ENCODE measurements at places on chromosomes 1 and 21. TPM values are rescaled to one million over a fixed set of nuclear protein-coding genes. Genes with fewer than 3 reads are reported as not detected.

DNA sequence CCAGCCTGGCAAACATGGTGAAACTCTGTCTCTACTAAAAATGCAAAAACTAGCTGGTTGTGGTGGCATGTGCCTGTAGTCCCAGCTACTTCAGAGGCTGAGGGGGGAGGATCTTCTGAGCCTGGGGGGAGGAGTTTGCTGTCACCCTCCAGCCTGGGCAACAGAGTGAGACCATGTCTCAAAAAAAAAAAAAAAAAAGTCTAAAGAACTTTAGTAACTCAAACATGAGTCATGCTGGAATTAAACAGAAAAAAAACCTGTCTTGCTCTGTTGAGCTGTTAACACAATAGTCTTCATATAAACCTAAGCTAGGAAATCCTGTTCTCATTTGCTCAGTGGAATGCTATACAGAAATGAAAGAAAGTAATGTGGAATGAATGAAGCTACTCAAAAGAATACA is 16.7 kb upstream of the DISP1 start:
- DNase-seq, result peak; percentile 56

DNA sequence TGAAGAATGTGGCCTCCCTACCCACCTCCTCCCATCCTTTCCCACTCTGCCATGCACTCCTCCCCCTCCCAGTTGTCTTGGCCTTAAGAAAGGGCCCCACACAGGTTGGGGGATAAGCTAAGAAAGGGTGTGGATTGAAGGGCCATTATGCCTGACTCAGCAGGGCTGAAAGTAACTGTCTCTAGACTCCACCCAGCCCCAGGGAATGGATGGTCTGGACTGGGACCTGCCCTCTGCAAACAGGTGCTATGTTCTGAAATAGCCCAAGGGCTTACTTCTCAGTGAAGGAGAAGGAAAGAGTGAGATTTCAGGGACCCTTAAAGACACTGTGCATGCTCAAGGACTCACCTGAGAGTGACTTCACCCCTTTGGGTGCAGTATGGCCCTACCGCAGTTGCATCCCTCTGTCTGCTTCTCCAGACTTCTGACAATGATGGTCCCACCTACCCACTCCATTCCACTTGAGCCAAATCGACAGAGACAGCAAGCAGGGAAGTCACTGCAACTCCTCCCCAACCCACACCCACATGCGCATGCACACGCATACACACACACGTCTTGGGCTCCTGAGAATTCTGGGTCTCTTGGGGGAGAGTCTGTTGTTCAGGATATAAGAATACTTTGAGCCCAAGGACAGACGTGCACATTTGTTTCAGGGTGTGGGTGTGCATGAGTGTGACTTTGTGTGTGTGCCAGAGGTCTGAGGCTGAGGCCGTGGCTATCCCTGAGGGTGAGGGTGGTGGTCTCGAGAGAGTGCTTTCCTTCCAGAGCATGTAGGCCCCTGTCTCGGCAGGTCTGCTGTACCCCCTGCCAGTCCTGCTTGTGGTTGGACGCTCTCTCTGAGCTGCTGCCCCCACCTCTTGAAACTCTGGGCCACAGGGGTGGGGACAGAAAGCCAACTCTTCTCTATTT is 231.9 kb downstream of the PTPRU start:
- DNase-seq, result no peak

DNA sequence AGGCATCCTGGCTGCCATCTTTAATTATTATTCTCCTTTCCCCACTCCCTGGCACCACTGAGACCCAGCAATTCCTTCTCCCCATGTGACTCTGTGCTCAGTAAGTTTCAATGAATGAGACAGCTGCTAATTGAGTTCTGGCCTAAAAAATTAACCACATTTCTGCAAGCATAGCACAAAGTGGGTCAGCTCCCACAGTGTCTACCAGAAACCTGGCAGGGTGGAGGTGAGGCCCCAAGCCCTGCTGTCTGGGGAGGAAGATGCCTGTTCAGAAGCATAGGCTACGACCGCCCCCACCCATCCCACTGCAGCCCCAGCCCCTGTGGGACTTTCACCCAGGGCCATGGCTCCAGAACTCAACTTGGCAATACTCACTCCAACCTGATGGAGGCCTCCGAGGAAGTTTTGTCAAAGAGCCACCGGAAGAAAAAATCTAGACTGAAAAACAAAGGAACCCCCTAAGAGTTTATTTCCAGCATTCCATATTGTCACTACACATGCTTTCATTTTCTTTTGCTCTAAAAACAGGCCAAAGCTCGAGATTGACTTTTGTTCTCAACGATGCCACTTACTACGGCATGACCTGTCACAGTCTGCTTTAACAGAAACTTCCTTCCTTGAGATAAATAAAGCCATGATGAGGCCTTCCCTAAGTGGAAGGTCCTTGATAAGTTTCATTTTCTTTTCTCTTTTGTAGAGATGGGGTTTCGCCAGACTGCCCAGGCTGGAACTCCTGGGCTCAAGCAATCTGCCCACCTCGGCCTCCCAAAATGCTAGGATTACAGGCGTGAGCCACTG is 26.5 kb downstream of the TMEM63A start:
- no peak for DNase-seq

TFF2 gene
- not detected for total RNA-seq

DNA sequence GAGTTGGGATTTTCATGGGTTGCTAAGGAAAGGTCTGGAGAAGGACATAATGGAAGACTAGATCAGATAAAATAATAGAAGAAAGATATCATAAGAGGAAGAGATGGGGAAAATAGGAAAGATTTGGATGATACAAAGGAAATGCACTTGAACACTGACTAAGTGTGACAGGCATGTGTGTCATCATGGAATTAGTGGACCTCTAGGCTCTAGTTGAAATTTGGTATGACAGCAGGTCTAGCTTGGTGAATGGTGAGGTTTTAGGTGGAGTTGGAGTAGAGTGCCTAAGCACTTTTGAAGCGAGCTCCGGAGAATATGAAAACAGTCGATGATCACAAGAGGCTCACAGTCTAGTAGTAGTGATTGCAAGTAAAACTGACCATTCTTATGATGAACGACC is 73.0 kb upstream of the PTGS2 start:
- DNase-seq, result no peak

- peak; percentile 73 for DNase-seq
These were observed 308.5 kb upstream of the ADAMTS5 start for GRCh38 chr21:27275294-27275927.

CA6 gene
- not detected for total RNA-seq

- no peak for DNase-seq
These were observed 48.1 kb downstream of the SPATA46 start for GRCh38 chr1:162328512-162328911.

EXO1 gene
- total RNA-seq, result 23.4 TPM

DNA sequence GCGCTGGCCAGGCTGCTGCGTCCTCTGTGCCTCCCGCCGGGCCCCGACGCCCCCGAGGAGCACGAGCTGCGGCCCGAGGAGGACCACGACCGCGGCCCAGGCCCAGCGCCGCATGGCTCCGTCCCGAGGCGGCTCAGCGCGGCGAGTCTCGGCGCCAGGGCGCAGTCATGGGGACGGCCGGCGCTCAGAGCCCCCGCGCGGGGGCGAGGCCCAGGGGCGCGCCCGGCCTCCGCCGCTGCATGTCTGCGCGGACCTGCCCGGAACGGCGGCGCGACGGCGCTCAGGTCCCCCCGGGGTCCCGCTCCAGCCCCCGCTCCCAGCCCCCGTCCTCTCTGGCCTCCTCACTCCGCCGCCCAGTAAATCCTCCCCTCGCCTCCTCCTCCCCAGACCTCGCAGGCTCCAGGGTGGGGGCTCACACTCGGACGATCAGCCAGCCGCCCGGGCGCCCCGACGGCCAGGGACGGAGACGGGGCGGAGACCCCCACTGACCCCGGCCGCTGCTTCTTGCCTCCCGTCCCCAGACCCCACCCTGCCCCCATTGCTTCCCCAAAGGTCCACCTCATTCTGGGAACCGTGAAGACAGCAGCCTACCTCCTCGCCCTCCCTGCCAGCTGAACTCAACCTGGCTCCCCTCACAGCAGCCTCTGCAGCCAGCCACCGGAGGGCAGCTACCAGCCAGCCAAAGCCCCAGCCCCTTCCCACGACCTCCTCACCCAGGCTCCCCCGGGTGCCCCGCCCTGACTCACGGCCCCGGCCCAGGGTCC is at the start of gene C1QTNF12:
Gene C1QTNF12, minus strand, starts transcription at position 146 of the 764 bp plus-strand sequence. Its CDS starts 32 bp downstream, at position 114.
- no peak for DNase-seq

SPATC1L gene
- total RNA-seq, result 17.2 TPM

DNA sequence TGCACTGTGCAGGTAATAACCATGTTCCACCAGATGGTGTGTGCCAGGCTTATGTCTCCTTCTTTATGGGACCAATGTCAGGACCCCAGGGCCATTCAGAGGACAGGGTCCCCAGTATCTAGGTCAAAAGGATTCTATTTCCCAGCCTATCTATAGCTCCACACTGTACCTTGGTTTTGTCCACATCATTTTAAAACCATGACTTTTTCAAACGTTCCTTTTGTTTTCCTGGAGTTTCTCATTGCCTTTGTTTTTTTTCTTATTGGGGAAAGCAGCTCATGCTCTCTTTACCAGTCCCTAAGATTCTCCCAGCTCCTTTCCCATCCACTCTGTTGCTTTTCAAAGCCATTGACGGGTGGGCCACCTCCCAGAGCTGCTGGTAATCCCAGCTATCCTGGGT is 12.6 kb downstream of the PLCH2 start:
- no peak for DNase-seq

HMGCS2 gene
- total RNA-seq, result not detected

DNA sequence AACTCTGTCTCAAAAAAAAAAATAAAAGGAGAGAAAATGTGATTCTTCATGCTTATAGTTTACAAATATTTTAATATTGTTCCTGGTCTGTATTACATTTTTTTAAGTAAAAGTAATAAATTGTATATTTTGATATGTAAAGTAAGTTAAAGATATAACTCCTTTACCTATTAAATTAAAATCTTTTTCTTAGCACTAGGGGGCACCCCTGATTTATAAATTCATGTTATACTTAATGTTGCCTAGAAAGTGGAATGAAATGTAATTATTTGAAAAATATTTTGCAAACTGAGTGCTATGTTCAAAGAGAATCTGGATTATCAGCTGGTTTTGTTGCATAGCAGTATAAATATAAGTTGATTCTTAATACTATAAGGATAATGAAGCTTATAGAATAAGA is 49.2 kb downstream of the RALGPS2 start:
- peak; percentile 31 for DNase-seq

- DNase-seq, result peak; percentile 52
These were observed at the start of gene ERICH3 for GRCh38 chr1:74673351-74674111. Gene ERICH3, minus strand, starts transcription at chr1:74673792. Its CDS starts 273 bp downstream, at chr1:74673519.

DNA sequence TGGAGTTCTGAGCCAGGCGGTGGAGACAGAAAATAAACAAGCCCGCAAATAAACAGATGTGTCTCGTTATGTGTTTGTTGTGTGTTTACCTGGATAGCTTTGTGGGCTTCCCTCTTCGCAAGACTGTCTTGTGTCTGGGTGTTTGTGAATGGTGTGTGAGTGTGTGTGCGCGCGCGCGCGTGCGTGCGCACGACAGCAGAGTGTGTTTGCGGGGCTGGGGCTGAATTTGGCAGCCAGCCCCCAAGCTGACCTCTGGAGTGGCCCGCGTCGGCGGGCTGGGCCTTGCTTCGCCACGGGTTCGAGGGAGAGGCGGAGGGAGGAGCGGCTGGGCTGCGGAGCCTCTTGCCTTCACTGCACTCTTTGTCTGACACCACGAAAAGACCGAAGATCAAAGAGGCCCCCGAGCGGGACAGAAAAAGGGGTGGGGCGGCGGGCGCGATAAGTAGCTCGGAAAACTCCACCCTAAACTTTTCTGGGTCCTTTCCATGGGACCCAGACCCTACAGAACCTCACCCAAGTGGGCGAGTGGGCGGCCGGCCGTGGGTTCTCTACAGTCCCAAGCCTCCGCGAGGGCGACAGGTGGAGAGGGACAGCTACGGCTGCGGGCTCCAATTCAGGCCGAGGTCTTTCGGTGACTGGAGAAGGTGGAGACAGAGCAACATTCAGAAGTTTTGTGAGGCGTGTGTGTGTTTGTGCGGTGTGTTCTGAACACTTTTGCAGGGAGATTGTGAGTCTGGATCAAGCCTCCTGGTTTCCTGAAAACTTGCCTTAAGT is 14.5 kb downstream of the PAX7 start:
- no peak for DNase-seq

- no peak for DNase-seq
These were observed 42.6 kb downstream of the C1orf198 start for GRCh38 chr1:230825761-230826160.

DNA sequence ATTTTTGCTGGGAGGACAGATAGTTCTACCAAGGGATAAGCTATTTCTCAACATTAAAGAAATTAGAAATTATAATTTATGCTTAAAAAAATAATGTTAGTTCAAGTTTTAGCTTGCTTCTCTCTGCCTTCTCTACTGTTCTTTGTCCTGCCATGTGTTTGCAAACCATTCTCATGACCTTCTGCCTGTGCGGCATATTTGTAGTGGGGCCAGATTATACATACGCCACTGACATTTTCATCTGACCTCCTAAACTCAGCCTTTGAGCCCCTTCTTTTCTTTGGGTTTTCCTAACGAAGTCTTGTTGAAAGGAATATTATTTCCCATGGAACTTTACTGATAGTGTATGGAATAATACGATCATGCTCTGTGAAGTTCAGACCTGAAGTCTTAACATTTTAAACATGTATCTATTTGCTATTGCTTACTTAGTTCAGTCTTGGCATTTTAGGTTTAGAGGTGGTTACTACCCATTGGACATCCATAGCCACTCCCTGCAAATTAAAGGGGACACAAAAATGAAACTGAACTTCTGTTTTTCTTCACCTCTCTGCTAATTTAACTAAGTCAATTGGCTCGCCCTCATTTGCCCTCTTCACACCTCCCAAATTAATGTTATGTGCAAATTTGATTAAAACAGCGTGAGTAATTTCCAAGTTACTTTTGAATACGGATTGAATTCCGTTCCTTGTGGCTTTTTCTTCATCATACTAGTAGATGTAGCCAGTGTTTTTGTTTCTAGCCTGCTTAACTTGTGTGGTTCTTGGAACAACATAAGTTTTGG is 15.6 kb downstream of the LRRC8D start:
- DNase-seq, result no peak

- DNase-seq, result peak; percentile 99
These were observed 94.4 kb downstream of the COLGALT2 start for GRCh38 chr1:183942933-183943693.

- peak; percentile 62 for DNase-seq
These were observed 316.0 kb upstream of the VAMP3 start for GRCh38 chr1:7454895-7455784.

DNA sequence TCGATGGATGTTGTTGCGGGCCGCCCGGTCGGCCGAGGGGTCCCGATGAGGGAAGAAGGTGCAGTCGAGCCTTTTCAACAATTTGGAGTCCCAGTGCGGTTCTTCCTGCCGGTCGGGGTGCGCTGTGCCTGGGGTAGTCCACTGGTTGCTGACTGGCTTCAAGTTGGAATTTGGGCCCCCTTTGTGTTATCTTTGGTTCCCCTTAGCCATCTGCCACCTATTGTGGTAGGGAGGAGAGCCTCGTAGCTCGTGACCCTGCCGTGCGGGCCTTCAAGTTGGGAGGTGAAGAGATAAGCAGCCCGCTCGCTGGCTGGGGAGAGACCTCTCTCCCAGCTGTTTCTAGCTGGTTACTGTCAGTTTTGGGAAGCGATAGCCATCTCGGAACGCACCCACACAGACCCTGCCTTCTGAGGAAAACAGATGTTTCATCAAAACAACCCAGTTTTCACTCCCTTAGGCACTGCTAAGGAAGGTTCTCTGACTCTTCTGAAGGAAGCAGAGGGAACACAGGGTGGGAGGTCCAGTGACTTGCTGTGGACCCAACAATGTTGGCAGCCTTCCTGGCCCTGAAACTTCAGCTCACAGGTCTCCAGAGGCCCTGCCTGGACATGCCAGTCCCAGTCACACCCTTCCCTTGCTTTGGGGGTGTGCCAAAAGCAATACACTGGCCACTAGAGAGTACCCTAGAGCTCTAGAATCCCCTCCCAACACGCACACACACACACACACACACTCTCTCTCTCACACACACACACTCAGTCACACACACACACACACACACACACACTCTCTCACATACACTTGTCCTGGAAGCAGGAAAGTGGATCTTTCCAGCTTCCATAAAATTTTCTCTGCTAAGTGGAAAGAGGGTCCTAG is 1.0 kb downstream of the BTG2 start:
- peak; percentile 58 for DNase-seq

Measured in RPMI7951 (cell line).